Fibroblast of skin of right biceps (primary cell): ENCODE measurements at places on chromosomes 5 and 9.

DNA sequence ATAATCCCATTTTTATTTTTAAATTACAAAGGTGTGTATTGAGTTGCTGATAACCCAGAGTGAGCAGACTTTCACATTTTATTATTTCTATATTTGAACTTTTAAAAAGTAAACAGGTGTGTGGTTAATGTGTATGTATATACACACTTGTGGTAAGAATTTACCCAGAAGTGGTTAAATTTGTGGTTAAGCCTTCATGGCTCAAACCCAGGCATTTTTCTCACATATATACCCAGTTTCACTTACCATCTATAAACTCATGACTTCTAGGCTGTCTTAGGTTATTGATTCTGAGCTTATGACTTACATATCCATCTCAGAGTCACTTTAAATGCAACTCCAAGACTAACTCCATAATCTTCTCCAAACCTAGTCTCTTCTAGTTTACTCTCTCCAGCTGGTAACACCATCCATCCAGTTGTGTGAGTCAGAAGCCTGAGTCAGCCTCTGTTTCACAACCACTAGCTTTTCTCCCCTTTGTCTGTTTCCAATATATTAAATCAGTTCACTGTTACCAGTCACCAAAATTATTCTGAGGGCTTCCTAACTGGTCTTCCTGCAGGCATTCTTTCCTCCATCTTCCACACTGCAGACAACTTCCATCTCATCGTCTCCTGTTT is 20.2 kb downstream of the ZBED3 start:
- peak; percentile 78 for DNase-seq

DNA sequence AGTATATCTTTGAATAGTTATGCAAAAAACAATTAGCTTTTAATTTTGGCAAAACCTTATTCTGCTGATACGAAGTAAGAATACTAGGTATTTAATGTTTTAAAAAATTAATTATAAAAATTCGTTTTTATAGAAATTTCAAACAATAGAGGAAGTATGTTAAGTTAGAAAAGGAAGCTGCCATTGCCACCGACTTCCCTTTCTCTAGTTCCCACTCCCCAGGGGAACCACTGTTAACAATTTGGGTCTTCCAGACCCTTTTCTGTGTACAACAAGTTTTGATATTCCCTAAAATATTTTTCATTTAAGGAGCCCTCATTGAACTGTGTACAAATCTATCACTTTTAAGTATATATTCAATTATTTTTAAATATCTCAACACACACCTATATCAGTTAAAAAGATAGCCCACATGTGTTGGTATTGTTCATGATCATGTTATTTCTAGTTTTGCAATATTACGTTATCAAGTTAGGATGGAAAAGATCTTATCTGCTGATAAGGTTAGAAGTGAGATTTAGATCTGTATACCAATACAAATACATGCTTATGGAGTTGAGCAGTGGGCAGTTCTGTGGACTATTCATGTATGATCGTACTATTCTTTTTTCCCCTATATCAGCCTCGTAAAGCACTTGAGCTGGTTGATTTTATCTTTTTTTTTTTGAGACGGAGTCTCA is 25.9 kb downstream of the NDFIP1 start:
- DNase-seq = no peak

- DNase-seq = no peak
These were observed 78.0 kb downstream of the ADRB2 start for GRCh38 chr5:148904440-148904839.

DNA sequence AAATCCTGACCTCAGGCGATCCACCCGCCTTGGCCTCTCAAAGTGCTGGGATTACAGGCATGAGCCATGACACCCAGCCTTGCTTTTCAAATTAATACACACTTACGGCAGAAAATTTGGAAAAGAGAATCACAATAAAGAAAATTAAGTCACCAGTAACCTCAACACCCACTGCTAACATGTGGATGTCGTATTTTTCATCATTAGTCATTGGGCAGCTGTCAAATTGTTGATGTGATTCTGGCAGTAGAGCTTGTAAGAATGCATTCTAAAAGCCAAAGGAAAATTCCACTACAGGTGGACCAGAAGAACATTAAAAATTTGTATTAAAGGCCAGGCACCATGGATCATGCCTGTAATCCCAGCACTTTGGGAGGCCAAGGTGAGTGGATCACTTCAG is 237.3 kb upstream of the TUT7 start:
- no peak for DNase-seq

DNA sequence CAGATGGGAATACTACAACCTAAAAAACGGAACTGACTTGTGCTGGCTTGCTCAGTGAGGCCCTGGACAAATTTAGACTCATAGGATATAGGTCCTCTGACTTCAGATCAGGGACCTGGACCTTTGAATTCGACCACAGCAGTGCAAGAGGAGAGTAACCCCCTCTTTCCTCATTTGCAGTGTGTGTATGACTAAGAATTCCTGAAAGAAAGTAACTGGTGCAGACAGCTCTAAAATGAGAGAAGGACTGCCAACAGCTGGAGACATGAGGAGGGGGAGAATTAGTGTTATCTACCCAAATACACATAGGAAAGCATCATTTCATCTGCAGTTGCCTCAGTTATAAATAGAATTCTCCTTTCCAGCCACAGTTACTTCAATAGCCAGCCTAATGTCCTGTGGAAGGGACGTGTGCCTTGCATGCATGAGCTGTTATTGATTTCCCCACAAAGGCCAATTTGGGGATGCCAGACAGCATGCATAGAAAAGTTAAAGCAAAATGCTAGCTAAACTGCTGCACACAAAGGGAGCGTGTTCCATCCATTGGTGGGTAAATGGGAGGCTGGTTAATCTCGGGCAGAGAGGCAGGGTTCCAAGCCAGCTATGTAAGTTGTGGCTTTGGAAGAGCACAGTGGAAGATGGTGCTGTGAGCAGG is 442.7 kb downstream of the CDK5RAP2 start:
- DNase-seq = peak; percentile 63

DNA sequence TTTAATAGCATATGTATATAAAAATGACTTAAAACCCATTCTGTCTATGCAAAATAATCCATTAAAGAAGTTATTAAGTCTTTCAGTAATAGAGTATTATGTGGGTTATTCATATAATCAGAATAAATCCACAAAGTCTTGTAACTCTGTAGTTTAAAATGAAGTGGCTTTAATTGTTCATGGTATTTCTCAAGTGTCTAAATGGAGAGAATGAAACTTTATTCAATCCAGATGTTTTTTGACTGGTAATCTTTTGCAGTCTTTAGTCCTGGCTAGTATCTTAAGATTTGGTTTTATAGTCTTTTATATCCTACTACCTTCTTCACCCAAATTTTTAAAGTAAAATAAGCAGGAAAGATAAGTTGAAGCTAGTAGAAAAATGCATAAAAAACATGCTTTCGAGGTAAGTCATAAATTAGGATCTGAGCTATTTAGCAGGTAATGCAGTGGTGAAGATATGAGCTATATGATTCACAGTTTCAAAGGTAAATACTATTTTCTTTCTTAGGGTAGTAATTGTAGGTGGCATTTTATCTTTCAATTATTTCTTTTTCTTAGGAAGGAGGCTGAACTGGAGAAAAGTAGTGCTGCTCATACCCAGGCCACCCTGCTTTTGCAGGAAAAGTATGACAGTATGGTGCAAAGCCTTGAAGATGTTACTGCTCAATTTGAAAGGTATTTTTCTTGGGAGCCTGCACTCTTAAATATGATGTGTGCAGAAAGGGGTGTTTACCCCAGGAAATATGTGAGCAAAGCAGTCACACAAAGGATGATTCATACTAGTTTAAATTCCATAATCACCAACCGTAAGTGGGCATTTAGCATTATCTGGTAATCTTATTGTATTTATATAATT is 17.9 kb downstream of the HMMR start:
- peak; percentile 19 for DNase-seq

DNA sequence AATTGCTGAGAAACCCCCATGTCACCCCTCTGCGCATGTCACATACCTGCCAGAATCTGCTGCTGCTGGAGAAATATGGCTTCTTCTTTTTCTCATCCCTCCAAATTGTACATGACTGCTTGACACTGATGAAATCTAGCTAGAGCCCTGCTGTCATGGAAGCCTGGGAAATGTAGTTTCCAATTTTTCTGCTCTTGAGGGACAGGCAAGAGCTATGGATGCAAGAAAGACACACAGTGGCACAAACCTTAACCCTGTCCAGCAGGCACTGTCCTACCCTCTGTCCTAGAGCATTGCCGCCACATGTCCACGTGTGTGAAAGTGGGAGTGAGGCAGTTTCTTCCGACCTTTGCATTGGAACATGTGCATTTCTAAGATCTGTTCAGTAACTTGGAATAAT is 255.5 kb upstream of the SEMA6A start:
- no peak for DNase-seq

DNA sequence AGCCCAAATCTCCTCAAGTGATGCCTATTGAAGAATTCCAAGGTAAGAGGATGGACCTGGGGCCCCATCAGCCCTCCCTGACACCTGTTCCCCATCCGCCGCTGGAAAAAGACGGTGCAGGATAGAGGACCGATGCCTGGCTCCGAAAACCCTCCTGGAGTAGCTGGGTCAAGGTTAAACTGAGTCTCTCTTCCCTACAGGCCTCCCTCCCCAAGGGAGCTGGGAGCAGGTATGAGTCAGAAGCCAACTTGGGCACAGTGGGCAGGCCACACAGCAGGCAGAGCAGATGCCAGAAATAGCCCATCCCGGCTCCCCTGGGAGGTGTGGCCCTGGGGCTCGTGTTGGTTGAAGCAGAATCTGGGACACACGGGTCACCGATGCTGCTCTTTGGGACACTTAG is 75.6 kb downstream of the NTNG2 start:
- no peak for DNase-seq

- DNase-seq = peak; percentile 57
These were observed 28.7 kb downstream of the TGFBI start for GRCh38 chr5:136057401-136058038.
